COR-L47 (cell line): ENCODE measurements at places on chromosomes 3 and 15.

GRCh38 chr3:191330530-191331048 is 263 bp upstream of the UTS2B start:
- no peak for DNase-seq

DNA sequence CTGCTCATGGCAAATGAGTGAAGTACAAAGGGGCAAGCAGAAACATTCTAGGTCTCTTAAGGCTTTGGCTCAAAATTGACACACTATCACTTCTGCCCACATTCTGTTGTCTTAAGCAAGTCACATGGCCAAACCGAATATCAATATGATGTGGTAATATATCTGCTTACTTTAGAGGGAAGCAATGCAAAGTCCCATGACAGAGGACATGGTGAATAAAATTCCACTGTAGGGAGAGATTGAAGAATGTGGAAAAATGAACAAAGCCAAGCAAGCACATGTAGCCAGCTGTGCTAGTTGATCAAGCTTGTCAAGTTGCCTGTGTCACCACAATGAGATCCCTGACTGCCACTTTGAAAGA is 11.2 kb upstream of the TBC1D5 start:
- no peak for DNase-seq

DNA sequence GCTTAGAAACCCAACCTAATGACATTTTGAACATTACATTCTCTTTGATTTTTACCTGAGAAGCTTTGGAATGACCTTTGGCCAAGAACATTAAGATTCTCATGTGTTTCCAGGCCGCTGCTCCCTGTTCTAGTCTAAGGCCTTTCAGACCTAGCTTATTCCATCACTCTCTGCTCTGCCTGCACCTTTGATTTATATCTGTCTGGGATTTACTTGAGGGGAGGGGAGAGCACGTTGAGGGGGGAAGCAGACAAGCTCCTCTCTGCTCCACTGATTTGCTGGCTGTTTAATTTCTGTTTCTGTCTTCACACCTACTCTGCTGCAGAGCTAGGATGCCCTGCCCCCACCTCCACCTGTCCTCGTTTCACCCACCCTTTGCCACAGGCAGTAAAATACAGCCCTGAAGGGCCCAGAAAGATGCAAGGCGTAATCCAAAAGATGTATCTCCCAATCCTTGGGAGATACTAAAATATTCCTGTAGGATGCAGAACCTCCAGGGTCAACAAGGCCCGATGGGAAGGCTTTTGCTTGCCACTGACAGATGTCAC is 429.8 kb downstream of the EPHB1 start:
- no peak for DNase-seq

- no peak for DNase-seq
Observed at GRCh38 chr15:100108846-100109245, 232.9 kb downstream of the ADAMTS17 start.

DNA sequence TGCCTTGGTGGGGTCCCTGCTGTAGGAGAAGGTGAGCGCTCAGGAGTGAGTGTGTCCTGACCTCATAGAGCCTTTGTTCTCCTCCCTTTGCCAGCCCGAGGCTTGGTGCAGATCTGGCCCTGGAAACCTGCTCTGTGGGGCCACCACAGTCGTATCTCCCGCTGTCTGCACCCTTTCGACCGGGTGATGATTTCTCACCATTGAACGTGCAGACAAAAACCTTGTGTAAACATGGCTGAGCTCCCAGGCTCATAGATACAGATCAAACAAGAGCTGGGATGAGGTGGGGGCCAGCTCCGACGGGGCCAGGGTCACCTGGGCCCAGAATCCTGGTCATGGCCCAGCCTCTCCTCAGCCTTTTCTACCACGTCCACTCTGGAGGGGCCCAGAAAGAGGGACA is 34.6 kb upstream of the ESYT3 start:
- no peak for DNase-seq

GRCh38 chr3:15557511-15557946 is 36.0 kb upstream of the COLQ start:
- DNase-seq = peak; percentile 33

- no peak for DNase-seq
Observed at GRCh38 chr15:83300826-83301225, 16.4 kb upstream of the BNC1 start.

GRCh38 chr15:77081971-77082370 is 11.1 kb upstream of the TSPAN3 start:
- no peak for DNase-seq

DNA sequence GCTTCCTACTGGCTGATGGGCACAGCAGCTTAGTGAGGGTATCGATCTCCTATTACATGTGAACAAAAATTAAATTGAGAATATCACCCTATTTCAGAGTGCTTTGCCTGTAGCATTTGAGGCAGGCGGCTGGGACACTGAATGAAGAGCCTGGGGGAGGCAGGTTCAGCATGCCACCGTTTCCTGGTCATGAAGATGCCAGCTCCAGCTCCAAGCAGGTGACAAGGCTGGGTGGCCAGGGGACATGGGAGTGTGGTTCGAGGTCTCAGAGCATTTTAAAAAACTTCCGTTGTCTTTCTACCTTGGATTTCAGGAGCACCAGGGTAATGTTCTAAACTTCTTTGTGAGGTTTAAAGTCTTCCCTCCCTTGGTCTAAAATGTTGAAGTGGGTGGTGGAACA is 158.2 kb downstream of the RPLP1 start:
- no peak for DNase-seq

DNA sequence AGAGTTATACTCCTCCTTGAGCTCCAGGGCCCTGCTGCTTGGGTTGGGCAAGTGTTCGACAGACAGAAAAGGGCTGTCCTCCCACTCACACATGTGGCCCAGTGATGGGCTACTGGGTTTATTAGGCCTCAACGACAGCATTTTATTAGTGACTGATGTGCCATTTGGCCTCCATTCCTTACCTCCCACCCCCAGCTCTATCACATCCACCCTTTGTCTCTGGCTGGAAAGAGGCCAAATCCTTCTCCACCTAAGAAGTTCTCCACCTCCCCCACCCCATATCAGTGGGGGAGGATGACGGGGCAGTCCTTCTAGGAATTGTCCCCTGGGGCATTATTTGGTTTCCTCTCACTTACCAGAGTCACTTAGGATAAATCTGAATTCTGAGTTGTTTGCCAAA is 57.1 kb upstream of the WNT5A start:
- DNase-seq = no peak

GRCh38 chr15:60399931-60400330 is 2.1 kb upstream of the ANXA2 start:
- DNase-seq = no peak

GRCh38 chr3:109122690-109123089 is 4.8 kb upstream of the MORC1 start:
- DNase-seq = no peak

DNA sequence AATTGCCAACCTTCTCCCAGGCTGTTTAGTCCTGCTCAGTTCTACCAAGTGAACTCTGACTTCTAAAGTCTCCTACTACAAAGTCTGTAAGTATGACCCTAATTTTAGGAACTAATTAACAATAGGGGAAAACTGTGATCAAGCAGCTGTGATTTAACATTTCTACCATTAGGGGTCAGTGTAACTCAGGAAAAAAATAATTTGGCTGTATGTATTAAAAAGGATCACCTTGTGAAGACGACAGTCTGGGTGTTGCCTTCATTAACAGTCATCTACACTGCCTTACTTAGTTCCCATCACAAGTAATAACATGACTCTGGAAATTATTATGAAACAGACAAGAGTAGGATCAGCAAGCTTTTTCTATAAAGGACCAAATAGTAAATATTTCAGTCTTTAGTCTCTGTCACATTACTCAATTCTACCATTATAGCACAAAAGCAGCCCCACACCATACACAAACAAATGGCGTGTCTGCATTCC is 4.2 kb upstream of the NPHP3 start:
- DNase-seq = peak; percentile 13

GRCh38 chr3:105429034-105429762 is 62.5 kb downstream of the ALCAM start:
- DNase-seq = peak; percentile 57

GRCh38 chr3:187746059-187746441 is 782 bp upstream of the BCL6 start:
- DNase-seq = no peak

DNA sequence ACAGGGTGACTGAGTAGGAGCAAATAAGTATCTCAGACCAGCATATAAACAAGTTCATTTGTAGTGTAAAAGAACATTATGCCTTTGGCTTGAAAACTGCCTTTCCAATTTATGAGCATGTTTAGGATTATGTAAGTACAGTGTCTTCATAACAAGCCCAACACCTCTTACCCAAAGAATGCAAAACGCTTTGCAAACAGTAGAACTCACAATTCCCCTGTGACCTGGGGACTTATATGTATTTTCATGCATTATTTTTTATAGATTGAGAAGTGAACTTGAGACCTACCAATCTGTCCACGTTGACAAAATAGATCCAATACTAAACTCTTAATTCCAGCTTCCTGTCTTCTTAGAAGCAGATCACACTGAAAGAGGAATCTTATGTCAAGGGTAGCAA is 202.1 kb downstream of the TP63 start:
- DNase-seq = no peak

- DNase-seq = no peak
Observed at GRCh38 chr3:49370585-49371290, 12.6 kb upstream of the GPX1 start.

- peak; percentile 8 for DNase-seq
Observed at GRCh38 chr3:140715035-140715434, 37.2 kb downstream of the TRIM42 start.

DNA sequence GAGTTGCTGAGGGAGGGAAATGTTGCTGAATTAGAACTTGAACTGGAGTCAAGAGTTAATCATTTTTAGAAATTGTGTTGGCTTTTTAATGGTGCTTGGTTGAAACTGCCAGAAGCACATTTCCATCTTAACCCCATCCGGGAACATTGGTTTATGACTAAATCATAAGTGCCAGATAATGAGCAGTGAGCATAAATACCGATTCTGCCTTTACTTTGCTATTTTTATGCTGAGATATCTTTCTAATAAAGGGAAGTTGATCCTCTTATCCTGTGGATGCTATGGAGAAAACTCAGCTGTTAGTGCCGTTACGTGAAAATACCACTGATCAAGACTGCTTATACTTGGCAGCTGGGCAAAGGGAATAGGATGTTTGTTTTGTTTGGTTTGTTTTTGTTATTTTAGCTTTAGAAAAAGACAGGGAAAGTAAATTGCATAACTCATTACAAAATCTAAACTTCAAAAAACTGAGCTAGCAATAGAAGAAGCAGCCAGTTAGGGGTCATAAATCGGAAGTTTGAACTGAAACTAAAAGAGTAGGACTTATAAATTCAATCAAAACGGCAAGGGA is 813.1 kb downstream of the NAALADL2 start:
- no peak for DNase-seq

- no peak for DNase-seq
Observed at GRCh38 chr15:28942571-28942970, 56.8 kb downstream of the APBA2 start.

DNA sequence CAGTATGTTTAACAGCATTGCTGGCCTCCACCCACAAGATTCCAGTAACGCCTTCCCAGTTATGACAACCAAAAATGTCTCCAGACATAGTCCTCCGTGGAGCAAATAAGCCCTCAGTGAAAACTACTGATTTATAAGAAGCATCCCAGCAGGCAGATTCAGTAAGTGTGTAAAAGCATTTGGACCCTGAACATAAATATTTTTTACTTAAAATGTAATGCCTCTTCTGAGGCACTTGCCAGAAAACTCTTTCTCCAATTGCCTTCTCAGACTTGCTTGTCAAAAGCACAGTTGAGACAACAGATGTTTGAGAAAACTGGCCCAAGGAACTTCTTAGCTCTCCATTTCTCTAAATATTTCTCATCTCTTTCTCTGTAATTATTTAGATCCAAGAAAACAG is 31.8 kb upstream of the DCLK3 start:
- no peak for DNase-seq
